ENCODE measurements at places on chromosomes 3 and 15.
A peak's percentile ranks its signal among the peaks of the same experiment; 100 is the strongest.

GRCh38 chr3:119635719-119636118, 24.7 kb downstream of the POPDC2 start:
- no peak for DNase-seq

- peak; percentile 69 for DNase-seq
These were observed 4.8 kb downstream of the UBE2E1 start for GRCh38 chr3:23810343-23811184.

DNA sequence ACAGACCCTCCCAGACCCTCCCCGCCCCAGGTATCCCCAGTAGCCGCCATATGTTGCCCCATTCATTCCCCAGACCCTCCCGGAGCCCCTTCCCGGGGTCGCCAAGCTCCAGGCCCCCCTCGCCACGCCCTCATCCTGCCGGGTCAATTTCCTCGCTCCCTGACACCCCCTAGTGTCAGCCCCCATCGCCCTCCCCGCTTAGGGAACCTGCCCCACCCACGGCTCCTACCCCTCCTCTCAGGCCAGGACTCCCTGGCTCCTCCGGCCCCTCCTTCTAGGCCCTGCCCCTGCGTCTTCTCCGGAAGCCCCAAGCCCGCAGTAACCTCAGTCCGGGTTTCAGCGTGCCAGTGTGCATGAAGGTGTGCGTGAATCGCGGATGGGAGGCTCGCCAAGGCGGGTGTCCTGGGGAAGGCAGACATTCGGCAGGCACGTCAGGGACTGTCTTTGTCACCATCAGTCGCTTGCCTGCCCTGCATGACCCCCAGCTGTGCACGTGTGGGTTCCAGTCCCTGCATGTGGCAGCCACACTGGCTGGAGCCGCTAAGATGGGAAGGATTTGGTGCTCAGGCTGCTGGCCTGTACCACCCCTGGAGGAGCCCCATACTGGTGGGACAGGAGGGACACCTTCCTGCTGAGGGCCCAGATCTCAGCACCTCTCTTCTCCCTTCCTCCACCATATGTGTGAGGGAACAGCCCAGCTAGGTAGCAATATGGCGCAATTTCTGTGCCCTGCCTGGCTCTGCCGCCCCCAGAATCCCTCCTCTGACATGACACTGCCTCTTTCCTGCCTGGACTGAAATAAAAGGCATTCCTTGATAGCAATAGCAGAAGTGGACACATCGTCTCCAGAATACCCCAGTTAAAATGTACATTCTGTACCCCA, 693 bp downstream of the DISP2 start:
- DNase-seq = peak; percentile 56

GRCh38 chr3:140434261-140434905, 243.5 kb upstream of the TRIM42 start:
- no peak for DNase-seq

GRCh38 chr3:177686671-177687070, 489.4 kb upstream of the TBL1XR1 start:
- DNase-seq = no peak

DNA sequence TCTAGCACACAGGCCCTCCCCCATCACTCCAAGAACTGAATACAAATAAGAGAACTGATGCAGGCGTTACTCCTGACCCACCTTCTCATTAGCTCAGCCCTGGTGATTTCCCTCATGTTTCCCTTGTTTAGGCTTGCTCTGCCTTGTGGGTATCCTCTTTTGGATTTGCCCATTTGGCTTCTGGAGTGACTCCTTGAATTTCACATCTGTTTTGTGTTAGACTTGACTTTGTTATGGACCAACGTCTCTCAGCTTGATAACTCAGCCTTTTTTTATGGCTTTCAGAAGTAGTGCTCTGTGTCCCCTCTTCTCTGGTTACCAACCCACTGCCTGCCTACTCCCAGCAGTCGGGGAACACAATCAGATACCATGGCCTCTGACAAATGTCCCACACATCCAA, 11.3 kb upstream of the TMOD3 start:
- DNase-seq = no peak

- DNase-seq = no peak
These were observed 153.1 kb downstream of the TNIK start for GRCh38 chr3:171307046-171307585.

DNA sequence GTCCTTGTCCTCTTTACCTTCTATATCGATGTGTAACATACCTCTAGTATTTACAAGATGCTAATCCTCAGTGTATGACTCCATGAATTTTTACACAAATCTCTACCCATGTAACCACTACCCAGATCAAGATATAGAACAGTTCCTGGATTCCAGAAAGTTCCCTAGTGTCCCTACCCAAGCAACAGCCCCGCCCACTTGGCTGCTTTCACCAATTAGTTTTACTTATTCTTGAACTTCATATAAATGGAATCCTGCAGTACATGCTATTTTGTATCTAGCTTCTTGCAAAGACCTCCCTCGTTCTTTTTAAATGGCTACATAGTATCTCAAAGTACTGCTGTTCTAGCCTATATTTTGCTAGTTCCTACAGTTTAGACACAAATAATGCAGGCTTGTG, 33.0 kb downstream of the CD276 start:
- DNase-seq = no peak

- no peak for DNase-seq
These were observed 137.3 kb upstream of the UBE2E1 start for GRCh38 chr3:23668430-23668904.

GRCh38 chr3:158912621-158913020, 110.8 kb downstream of the MFSD1 start:
- no peak for DNase-seq

DNA sequence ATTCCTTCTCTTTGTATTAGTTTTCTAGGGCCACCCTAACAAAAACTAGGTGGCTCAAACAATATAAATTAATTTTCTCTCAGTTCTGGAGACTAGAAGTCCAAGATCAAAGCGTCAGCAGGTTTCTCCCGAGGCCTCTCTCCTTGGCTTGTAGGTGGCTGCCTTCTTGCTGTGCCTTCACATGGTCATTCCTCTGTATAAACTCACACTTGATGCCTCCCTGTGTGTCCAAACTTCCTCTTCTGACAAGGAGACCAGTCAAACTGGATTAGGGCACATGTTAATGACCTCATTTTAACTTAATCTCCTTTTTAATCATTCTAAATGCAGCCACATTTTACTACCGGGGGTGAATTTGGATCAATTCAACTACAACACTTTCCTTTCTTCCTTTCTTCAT, 691.1 kb downstream of the DIPK2A start:
- no peak for DNase-seq

DNA sequence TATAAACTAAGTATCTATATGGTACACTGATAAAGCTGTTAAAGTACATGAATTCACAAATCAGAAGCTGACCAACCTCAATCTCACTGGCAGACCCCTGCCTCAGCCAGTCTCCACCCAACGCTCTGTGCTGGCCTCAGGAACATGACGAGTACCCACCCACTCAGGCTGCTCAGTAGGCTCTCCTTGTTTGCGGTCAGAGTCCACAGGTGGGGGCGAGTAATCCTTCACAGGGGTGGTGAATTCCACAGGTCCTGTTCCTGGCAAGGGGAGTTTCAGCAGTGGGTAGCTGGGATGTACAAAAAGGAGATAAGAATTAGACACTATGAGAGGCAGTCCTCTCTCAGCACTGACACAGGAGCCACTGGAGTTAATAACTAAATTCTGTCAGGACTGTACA, 40.9 kb downstream of the SCAP start:
- DNase-seq = no peak

DNA sequence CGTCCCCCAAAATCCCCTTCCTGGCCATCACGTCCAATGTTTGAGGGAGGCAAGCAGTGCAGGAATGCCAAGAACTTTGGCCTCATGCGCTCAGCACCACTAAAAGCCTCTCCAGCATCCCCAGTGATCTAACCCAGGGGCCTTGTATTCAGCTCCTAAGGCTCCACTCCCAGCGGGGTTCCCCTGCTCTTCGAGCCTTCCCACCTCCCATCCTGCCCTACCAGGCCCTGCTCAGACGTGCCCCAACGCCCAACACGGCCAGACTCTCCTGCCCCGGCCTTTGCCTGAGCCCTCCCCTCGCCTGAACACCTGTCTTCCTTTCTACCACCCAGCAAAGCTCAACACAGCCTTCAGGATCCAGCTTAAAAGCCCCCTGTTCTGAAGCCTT, 30.5 kb downstream of the PLXND1 start:
- no peak for DNase-seq

GRCh38 chr3:169662843-169663160, 710 bp downstream of the MECOM start:
- DNase-seq = no peak

DNA sequence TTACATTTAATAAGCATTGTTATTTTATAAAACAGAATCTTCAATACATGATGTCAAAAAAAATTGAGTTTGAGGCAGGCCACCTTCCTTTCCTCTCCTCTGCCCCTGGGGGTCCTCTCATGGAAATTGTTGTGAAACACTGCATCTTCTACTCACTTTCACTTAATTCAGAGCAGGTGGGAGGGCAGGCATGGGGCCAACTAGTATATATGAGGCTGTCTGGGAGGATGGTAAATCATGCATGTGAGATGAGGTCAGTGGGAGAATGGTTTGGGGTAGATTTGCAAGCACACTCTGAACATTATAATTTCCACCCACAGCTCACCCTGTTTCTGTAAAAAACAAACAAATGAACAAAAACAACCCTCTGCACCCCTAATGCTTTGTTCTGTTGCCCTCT, 10.4 kb upstream of the CCDC14 start:
- no peak for DNase-seq

DNA sequence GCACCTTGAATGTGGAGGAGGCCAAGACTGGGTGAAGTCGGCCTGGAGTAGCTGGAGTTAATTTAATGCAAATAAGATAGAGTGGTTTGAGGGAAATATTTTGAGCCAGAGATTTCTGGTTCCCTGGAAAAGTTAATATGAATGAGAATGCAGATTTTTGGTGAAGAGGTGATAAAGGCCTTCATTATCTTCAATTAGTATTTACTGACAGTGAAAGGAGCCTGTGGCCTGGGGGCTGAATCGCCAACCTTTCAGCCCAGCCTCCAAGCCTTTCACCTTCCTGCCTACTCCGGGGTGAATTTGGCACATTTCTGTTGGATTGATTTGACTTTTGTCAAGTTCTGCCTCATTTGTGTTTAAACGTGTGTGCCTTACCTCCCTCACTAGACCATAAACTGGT, 147.8 kb downstream of the SOX2 start:
- DNase-seq = no peak

GRCh38 chr3:36903119-36903882, 41.6 kb downstream of the TRANK1 start:
- DNase-seq = no peak

DNA sequence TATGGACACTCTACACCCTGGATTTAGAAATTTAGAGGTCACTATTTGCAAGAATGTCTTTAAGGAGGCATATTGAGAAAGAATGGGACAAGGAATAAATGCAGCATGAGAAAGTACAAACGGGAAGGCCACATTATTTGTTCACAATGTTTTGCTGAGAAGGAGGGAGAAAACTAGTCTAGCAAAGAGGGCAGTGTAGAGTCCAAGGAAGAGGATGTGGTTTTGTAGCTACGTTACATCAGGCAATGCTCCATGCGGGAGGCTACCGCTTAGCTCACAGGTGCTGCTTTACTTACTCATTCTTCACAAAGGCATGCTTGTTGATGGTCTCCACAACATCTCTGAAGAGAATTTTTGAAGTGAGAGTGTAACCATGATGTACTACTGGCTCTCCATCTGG, 191.1 kb downstream of the PLCH1 start:
- peak; percentile 76 for DNase-seq

DNA sequence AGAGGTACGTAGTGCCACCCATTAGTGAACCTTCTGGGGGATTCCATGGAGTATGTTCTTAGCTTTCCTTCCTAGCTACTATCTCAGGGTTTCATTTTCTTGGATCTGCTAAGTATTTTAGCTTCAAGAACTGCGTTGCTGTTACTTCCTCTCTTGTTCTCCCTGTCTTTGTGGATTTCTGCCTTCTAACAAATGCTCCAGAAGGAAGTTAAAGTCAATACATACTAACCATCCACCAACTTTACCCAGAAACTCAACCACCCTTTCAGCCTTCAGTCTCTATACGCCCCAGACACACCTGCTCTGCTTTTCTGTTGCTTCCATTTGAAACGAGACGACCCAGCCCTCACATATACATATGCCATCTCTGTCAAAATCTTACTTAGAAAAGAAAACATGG, 2.4 kb upstream of the KLF13 start:
- DNase-seq = peak; percentile 44

- DNase-seq = no peak
These were observed 131.4 kb downstream of the TMCO5A start for GRCh38 chr15:38065721-38066345.

- DNase-seq = no peak
These were observed 58.6 kb downstream of the MME start for GRCh38 chr3:155138677-155139076.

DNA sequence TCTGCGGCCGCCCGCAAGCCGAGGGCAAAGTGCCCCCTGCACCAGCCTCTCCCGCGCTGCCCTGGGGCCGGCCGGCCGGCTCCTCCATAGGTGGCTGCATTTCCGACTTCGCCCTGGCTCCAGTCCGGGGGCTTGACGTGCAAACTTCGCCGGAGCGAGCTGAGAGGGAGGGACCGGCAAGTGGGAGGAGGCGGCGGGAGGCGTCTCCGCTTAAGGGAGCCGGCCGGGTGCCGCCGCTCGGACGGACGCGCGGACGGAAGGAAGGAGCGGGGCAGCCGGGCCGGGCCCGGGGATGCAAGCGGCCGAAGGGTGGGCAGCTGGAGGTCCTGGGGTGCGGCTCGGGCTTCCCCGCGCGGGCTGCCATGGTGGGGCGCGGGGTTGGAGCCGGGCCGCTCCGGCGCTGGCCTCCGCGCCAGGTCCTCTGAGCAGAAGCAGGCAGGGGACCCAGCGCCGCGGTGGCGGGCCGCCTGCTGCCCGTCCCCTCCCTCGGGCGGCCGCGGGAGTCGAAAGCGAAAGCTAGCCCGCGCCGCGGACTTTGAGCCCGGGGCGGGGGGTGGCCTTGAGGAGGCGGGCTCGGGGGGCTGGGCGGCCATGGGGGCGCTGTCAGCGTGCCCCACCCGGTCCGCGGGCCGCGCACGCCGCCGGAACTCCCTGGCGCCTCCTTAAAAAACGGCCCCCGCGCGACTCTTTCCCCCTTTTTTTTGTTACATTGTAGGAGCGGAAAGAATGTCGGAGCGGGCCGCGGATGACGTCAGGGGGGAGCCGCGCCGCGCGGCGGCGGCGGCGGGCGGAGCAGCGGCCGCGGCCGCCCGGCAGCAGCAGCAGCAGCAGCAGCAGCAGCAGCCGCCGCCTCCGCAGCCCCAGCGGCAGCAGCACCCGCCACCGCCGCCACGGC, at the start of gene SCAANT1:
TSS of gene SCAANT1 (minus strand) at position 511 of the 895 bp plus-strand sequence.
- peak; percentile 90 for DNase-seq

- peak; percentile 86 for DNase-seq
These were observed 7.3 kb downstream of the B3GNT5 start for GRCh38 chr3:183260167-183260904.
